ENCODE measurements at places on chromosomes 7 and 10. TPM values are rescaled to one million over a fixed set of nuclear protein-coding genes. Genes with fewer than 3 reads are reported as not detected.

The FOXP2 gene
- not detected for total RNA-seq

The MBLAC1 gene
- total RNA-seq = 5.0 TPM

The GARS1 gene
- 158 TPM for total RNA-seq

The LBX1 gene
- not detected for total RNA-seq
